ENCODE measurements at places on chromosomes 6 and 20.

GRCh38 chr20:42792052-42792451, 397.7 kb downstream of the PTPRT start:
- DNase-seq: no peak

DNA sequence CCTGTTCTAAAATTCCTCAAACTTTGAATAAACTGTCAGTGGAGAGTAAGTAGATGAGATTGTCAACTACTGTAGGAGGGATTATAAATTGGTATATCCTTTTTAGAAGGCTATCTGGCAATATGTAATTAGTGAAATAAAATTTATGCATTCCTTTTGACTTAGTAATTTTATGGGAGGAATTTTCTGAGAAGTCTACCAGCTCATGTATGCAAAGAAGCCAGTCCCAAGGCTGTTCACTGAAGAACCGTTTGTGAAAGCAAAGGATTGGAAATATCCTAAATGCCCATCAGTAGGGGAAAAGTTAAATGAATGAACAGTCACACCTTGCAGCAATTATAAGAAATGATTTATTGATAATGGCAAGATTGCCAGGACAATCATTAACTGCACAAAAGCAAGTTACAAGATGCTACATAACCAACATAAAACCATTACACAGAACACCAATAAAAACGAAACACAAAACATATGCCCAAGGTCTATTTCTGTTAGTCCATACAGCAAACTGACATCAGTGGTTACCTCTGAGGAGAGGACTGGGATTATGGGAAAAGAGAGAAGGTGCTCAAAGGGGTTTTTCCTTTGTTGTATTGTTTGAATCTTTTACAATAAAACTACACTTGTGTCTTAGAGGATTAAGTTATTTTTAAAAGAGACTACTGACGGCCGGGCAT, 4.6 kb upstream of the DSTN start:
- DNase-seq: no peak

DNA sequence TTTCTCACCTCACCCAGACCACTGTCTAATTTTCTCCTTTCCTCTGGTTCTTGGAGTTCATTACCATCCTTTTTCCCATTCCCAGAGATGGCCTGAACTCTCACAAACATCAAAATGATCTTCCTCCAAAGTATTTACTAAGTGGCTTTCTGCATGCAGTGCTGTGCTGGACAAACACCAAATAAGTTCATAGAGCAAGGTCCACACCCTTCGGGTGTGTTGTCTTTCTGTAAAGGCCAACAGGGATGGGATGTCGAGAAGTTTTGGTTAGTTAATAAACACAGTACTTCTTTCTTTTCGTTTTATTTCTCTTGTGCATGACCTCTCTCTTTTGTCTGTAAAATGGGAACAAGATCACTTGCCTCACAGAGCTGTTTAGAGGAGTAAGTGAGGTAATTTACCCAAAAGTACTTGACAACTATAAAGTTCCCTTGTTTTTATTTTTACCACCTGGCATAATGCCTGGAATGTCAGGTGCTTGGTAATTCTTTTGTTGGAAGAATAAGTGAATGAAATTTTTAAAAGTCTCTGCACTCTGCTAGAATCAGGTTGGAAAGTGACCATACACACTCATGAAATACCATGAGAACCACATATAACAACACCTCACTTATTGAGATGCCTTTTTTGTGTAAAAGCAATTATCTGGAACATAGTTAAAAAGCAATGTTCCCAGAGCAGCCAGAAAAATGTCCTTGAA, 22.8 kb upstream of the CCN6 start:
- no peak for DNase-seq

- DNase-seq: no peak
These were observed 4.7 kb upstream of the SHLD1 start for GRCh38 chr20:5745416-5746030.

GRCh38 chr6:38155621-38156204, 336.2 kb downstream of the ZFAND3 start:
- no peak for DNase-seq

GRCh38 chr6:147667082-147667481, 158.6 kb downstream of the SAMD5 start:
- DNase-seq: no peak

GRCh38 chr20:62647521-62648317, 5.4 kb downstream of the SLCO4A1 start:
- no peak for DNase-seq

- DNase-seq: peak; percentile 81
These were observed 404.9 kb upstream of the SOX4 start for GRCh38 chr6:21188505-21189223.

GRCh38 chr6:46704562-46704961, 16.9 kb downstream of the TDRD6 start:
- DNase-seq: no peak

DNA sequence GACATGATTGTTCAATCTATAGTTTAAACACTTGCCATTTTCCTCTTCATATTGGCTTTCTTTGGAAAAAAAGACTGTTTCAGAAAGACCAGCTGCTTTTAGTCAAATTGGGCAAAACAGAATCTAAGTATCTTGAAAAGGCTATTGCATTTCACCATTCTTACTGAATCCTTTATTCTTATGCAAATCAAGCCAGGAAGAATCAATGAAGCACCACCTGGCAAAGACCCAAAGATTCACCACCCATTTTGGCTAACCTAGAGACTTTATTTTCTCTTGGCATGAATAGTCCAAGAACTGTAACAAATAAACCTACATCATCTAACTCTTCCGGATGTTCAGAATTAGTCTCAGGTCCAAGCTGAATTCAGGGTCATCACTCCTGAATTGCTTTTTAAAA, 71.3 kb upstream of the EYA4 start:
- DNase-seq: no peak

- no peak for DNase-seq
These were observed 241.2 kb upstream of the ZFP64 start for GRCh38 chr20:52432740-52433139.

GRCh38 chr6:3026791-3027626, 27.3 kb downstream of the NQO2 start:
- DNase-seq: no peak

- DNase-seq: no peak
These were observed 144.6 kb downstream of the UTRN start for GRCh38 chr6:144429753-144430152.

- no peak for DNase-seq
These were observed 23.8 kb upstream of the SYNDIG1 start for GRCh38 chr20:24445510-24446170.

- DNase-seq: no peak
These were observed 52.7 kb downstream of the SOD2 start for GRCh38 chr6:159640322-159640721.

DNA sequence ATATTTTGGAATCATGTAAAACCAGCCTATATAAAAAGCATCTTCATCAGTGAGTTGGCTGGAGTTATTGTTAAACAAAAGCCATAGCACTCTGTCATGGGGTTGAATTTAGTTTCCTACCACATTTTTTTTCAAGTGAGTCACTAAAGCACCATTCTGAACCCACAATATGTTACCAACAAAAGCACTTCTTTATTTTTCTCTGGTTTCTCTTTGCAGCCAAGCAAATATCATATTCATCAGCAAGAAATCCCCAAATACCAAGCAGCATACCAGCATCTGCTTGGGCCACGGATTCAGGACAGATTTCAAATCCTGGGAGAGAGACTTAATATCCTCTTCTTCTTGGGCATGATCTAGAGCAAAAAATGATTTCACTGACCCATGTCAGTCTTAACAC, 441.4 kb downstream of the BCKDHB start:
- no peak for DNase-seq

GRCh38 chr6:42781546-42781795, 381 bp upstream of the BICRAL start:
- DNase-seq: no peak

DNA sequence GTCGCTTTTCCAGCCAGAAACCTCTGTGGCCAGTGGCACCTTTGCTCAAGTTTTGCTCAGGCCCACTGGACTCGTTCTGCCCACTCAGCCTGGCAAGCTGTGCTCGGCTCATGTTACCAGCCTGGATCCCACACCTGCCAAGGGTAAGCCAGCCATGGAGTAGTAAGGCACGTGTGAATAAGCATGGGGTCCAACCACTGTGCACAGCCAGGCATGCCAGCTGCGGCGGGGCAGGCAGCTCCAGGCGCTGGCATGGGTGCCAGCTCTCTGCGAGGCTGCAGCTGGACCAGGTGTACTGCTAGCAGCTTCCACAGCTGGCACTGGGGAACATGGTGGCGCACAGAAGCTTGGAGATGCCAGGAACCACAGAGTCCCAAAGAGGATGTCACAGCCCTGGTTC, 32.1 kb upstream of the PDYN start:
- DNase-seq: no peak

DNA sequence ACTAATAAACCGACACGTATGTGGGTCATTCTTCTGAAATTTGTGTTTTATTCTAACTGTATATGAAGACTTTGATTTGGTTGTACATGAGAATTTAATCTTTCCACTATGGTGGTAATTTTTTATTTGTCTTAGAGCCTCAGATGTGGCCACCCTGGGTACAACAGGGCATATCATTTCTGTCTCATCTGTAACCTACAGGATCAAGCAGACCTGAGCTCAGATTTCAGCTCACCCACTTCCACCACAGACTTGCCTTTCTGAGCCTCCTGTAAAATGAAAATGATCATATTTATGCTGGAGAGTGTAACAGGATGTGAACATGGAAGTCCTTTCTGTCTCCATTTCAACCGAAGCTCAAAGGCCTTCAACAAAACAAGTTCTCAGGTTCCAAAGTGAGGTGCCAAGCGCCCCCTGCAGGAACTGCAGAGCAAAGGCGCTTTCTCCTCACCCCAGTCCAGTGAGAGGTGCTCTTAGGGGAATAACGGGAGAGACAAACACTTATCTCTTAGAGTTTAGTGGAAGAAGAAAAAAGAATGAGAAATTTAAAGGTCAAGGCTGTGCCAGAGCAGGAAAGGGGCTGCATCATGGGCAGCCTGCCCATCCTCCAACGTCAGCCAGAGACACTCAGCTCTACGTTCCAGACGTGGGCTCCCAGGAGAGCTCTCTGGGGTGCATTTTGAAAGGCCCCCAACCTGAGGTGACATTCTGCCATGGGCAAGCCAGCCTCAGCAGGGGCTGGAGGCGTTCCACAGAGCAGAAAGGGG, 23.0 kb upstream of the CD24 start:
- DNase-seq: peak; percentile 61

- DNase-seq: no peak
These were observed 3.6 kb downstream of the IPCEF1 start for GRCh38 chr6:154352898-154353585.

- peak; percentile 90 for DNase-seq
These were observed 120.4 kb upstream of the RIPOR2 start for GRCh38 chr6:25056130-25056529.

GRCh38 chr6:21648475-21649050, 55.0 kb downstream of the SOX4 start:
- DNase-seq: no peak

- no peak for DNase-seq
These were observed 54.9 kb downstream of the BCAS1 start for GRCh38 chr20:54015496-54015895.

- DNase-seq: no peak
These were observed 48.9 kb downstream of the ZFAND3 start for GRCh38 chr6:37868447-37868825.

DNA sequence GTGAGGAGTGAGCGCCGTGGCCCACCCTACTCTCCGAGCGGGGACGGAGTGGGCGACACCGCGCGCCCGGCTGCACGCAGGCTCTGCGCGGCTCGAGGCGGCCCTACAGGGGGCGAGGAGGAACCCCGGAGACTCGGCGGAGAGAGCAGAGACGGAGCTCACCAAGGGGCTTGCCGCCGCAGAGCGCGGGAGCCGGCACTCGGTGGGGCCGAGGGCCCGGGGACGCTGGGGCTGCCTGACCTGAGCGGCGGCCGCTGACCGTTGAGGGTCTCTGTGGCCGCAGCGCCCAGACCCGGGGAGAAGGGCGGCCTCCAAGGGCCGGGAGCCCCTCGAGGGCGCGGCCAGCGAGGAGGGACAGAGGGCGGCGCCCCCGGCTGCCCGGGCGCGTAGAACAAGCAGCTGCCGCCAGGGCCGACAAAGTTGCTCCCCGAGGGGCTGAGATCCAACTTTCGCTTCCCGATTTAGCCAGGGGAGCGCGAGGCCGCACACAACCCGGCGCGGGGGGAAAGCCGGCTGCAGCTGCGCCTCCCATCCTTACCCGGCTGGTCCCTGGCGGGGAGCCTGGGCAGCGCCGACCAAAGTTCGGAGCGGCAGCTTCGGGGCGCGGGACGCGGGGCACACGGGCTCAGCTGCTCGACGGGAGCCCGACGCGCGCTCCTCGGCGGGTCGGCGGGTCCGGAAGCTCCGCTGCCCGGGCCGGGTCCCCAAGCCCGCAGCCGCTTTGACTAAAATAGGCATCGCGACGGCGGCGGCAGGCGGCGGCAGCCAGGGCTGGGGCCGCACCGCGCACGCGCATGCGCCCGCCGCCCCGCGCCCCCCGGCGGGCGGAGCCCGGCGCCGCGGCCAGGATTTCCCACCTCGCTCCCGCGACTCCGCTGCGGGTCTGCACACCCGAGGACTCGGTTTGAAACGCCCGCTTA, 43.1 kb downstream of the POPDC3 start:
- DNase-seq: no peak

GRCh38 chr6:148497257-148497656, 154.6 kb downstream of the SASH1 start:
- DNase-seq: no peak

- no peak for DNase-seq
These were observed 31.2 kb downstream of the GCNT2 start for GRCh38 chr6:10552270-10552810.

GRCh38 chr6:2881423-2881822, 21.7 kb downstream of the SERPINB9 start:
- no peak for DNase-seq

- no peak for DNase-seq
These were observed 203.3 kb upstream of the CST7 start for GRCh38 chr20:24745617-24746350.

- DNase-seq: no peak
These were observed 5.4 kb upstream of the TOX2 start for GRCh38 chr20:43909211-43909610.

GRCh38 chr6:80197986-80198385, 91.5 kb downstream of the BCKDHB start:
- no peak for DNase-seq

- DNase-seq: no peak
These were observed 84.0 kb downstream of the HFE start for GRCh38 chr6:26170951-26171841.

GRCh38 chr6:132405143-132405915, 4.1 kb upstream of the MOXD1 start:
- DNase-seq: no peak

DNA sequence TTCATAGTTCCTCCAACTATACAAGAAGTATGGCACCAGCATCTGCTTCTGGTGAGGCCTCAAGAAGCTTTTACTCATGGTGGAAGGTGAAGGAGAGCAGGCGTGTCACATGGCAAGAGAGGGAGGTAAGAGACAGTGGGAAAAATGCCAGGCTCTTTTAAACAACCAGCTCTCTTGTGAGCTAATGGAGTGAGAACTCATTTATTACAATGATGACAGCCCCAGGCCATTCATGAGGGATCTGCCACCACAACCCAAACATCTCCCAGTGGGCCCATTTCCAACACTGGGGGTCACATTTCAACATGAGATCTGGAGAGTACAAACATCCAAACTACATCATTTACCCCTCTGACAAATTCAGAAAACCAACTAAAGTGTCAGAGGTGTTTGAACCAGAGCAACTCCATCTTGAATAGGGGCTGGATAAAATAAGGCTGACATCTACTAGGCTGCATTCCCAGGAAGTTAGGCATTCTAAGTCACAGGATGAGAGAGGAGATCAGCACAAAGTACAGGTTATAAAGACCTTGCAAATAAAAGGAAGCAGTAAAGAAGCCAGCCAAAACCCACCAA, 2.2 kb upstream of the UBD start:
- DNase-seq: no peak
